ENCODE measurements at places on chromosomes 11 and 22. TPM values are rescaled to one million over a fixed set of nuclear protein-coding genes. Genes with fewer than 3 reads are reported as not detected.

DNA sequence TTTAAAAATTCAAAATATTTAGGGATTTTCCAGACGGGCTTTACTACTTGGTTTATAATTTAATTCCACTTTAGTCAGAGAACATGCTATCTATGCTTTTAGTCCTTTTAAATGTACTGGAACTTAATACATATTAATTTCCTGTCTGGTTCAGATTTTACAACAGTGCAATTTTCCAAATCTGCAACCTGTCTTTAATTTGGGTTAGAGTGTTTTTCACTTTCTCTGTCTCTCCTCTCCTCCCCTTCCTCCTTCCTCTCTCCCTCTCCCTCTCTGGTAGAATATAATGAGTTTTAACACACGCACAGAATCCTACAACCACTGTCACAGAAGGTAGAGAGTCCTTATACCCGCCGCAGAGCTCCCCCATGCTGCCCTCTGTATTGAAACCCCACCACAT is 950.7 kb downstream of the BRD1 start:
- no peak for DNase-seq

The NLRX1 gene
- total RNA-seq: 47.0 TPM

The TRIM49 gene
- total RNA-seq: not detected

The PGGHG gene
- 6.2 TPM for total RNA-seq

GRCh38 chr11:127114035-127114434 is 113.5 kb upstream of the KIRREL3 start:
- DNase-seq: no peak

The PLET1 gene
- not detected for total RNA-seq

- DNase-seq: no peak
Measured at GRCh38 chr11:71406681-71407080, 41.5 kb downstream of the DHCR7 start.

The DLG2 gene
- 7.1 TPM for total RNA-seq

DNA sequence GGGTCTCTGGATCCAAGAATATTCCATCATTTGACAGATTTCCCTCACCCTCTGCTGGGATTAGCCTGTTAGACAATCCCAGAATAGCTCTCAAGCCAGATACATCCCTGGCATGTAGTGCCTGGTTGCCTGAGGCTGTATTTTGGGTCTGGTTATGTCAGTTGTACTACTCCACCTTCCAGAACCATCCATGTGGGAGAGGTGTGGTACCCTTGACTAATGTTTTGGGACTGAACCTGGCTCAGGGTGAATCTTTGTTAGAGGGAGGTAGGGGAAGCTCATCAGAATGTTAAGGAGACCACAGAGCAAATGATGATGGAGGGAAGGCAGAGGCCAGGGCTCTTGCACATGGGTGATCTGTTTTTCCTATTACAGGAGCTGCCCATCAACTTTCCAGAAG is 5.2 kb downstream of the C11orf52 start:
- no peak for DNase-seq

The RHOD gene
- total RNA-seq: 34.5 TPM

- no peak for DNase-seq
Measured at GRCh38 chr11:8772571-8773519, 90.3 kb downstream of the RPL27A start.

DNA sequence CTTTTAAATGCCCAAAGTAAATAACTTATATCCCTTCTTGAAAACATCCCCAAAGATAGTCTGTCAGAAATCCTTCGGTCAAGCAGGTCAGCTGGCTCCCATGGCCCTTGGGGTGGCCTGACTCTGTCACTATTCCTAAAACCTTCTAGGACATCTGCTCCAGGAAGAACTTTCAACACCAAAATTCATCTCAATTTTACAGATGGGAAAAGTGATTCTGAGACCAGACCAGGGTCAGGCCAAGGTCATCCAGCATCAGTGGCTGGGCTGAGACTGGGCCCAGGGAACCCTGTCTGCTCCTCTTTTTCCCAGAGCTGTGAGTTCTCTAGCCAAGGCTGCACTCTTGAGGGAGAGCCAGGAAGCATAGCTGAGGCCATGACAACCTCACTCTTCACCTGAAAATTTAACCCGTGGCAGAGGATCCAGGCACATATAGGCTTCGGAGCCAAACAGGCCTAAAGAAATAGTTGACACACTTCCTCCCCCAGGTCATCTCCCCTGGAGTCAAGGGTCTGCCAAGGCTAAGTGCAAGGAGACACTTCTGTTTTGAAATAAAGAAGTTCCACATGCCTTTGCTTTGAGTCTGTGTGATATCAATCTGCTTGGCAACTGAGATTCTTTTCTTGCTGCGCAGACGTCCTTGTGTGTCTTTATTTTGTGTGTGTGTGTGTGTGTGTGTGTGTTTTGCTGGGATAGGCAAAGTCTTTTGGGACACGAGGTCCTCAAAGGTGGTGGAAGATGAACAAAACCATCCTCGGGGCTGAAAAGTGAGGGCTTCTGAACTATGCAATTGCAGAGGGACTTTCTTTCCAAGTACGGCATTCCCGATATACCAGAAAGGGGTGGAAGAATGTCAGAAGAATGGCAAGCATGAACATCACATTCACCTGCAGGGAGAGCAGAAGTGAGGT is 16.8 kb upstream of the PRG2 start:
- peak; percentile 39 for DNase-seq

The SLC22A8 gene
- not detected for total RNA-seq

DNA sequence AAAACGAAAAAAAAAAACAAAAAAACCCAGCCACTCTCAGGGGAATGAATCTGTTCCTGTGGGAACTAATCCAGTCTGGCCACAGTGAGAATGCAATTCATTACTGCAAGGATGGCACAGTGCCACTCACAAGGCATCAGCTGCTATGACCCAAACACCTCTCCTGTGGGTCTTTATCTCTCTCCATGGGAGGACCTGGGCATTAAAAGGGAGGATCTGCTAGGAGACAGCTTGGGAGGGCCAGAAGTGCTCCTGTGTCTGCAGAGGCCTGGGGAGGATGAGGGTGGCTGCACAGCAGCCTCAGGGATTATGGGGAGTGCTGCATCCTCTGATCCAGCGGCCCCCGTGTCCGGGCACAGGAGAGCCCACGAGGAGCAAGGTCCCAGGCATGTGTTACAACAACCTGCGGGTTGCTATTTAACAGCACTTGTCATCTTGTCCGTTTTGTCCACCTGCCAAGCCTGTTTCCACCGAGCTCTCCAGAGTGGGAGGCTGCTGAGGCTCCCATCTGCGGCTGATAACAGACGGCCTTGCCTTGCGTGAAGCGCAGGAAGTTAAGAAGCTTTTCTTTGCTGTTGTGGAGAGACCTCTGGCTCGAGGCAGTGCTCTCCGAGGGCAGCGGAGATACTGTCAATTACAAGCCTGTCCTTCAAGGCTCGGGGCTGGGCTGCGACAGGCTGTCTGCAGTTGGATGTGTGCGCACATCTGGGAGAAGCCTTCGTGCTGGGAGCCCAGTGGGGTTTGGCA is 97.7 kb downstream of the NXPE2 start:
- DNase-seq: peak; percentile 26

- no peak for DNase-seq
Measured at GRCh38 chr11:46673713-46674462, 26.5 kb downstream of the ARHGAP1 start.

The OR6T1 gene
- not detected for total RNA-seq

The RIC3 gene
- 10.0 TPM for total RNA-seq

The ZNF70 gene
- total RNA-seq: 3.3 TPM

DNA sequence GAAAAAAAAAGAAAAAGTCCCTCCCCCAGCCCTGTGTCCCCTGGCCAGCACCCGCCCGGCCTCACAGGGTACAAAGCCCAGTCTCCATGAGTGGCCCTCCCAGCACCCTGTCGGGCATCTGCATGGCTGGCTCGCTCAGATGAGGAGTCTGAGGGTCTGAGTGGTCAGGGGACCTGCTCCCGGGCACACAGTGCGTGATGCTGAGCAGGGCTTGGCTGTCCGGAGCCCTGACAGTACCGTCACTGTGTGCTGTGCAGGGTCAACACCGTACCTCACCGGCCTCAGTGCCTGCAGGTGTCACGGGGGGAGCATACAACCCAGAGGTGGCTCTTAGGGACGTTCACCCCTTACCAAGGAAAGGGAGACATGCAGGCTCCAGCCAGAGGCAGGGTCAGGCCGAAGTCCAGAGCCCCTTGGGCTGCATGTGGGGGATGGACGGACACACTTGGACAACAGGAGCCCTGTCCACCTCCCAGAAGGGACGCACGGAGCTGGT is 3.6 kb upstream of the PLXNB2 start:
- DNase-seq: no peak

DNA sequence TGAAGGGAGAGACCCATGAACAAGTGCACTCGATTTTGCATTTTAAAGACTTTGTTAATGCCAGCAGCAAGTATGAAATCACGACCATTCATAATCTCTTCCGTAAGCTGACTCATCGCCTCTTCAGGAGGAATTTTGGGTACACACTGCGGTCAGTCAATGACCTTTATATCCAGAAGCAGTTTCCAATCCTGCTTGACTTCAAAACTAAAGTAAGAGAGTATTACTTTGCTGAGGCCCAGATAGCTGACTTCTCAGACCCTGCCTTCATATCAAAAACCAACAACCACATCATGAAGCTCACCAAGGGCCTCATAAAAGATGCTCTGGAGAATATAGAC is 5.9 kb downstream of the SERPIND1 start:
- no peak for DNase-seq

DNA sequence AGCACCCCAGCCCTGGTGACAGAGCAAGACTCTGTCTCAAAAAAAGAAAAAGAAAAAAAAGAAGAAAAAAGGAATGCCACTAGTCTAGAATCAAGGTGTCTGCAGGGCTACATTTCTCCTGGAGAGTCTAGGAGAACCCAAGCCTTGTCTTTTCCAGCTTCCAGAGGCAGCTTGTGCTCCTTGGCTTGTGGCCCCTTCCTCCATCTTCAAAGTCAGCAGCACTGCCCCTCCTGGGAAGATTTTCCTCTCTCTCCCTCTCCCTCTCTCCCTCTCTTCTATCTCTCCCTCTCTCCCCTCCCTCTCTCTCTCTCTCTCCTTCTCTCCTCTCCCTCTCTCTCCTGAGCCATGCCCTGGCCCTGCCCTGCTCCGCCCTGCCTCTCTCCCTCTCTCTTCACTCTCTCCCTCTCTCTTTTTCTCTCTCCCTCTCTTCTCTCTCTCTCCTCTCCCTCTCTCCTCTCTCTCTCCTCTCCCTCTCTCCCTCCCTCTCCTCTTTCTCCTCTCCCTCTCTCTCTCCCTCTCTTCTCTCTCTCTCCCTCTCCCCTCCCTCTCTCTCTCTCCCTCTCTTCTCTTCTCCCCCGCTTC is 97.7 kb upstream of the FGF3 start:
- DNase-seq: no peak

DNA sequence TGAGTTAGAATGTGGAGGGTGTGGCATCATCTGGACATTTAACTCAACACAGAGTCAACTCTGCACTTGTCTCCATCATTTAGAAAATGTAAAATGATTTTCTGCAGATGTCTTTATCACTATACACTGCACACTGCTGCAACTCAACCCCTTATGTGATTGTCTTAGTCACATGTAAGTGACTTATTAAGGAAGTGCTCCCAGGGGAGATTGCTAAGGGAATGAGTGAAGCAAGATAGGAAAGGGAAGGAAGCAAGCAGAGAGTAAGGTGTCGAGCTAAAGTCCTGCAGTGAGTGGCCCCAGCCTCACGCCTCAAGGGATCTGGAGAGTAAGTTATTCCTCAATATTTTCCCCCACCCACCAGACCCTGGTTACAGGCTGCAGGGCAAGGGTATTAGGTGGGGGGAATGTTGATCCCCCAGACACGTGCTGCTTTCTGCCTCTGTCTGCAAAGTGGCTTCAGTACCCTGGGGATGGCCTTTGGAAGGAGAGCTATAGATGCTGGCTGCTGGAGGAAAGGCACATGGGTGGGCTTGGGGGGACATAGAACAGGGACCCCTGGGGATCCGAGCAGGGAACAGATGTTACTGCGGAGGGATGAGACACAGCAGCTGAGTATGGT is 7.2 kb upstream of the CBX6 start:
- DNase-seq: no peak
